Esophagus squamous epithelium (tissue), 5 donors: ENCODE measurements at places on chromosomes 4 and X. TPM values are rescaled to one million over a fixed set of nuclear protein-coding genes. Genes with fewer than 3 reads are reported as not detected.
A peak's percentile ranks its signal among the peaks of the same experiment; 100 is the strongest.

GRCh38 chr4:88212253-88212561 is 53.8 kb upstream of the ABCG2 start:
- no peak overlapping the region for H3K4me3 ChIP-seq
- H3K4me1 ChIP-seq = no peaks in the 10 kb centered on the region
- H3K27me3 ChIP-seq = no peaks in the 10 kb centered on the region
- no peak overlapping the region for H3K27ac ChIP-seq

- DNase-seq = no peak
- H3K27ac ChIP-seq = no peak overlapping the region
- H3K4me1 ChIP-seq = peaks cover 4% of the 10 kb centered on the region
Measured at GRCh38 chr4:159142241-159142640, 39.4 kb downstream of the RAPGEF2 start.

DNA sequence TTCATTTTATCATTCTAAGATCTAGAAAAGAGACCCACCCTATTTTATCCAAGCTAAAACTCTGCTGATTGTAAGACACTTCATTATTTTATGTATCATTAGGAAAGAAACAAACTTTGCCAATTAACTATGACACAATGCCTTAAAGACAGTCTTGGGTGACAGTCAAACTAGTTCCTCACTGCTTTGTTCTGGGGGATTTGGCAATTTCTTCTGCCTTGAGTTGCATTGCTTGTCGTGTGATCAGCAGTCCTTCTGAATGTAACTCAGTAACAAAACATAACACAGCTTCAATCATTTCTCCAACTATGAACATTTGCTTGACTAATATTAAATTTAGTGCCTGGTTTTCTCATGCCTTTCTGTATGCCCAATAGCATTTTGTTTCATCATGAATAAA is 577.9 kb upstream of the DIPK2B start:
- H3K36me3 ChIP-seq = no peaks in the 10 kb centered on the region
- peaks cover 97% of the 10 kb centered on the region for H3K4me1 ChIP-seq
- no peaks in the 10 kb centered on the region for H3K27me3 ChIP-seq
- H3K27ac ChIP-seq = no peak overlapping the region

DNA sequence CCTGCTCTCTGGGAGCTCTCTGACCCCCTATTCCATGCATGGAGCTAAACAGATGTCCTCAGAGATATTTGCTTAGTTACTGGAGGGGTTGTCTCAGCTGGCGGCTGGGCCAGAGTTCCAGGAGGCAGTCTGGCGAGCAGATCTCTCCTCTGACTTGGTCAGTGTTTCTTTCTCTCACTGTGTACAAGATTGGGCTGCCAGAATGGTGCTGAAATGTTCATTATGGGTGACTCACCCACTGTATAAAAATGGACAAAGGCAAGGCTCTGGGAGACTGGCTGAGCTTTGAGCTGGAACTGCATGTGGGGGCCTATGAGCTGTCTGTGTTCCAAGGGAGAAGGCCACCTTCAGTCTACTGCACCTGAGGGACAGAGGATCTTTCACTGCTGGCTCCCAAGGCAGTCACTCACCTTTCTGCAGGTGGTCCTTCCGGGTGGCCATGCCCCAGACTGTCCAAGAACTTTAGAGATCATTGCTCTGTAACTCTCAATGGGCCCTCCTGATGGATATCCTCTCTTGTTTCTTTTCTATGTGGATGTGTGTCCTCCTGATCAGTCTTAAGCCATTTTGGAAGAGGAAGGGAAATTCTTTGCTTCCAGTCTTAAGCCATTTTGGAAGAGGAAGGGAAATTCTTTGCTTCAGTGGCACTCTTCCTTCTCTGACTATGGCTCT is 88.2 kb downstream of the CFAP299 start:
- H3K36me3 ChIP-seq = no peaks in the 10 kb centered on the region
- no peak for DNase-seq
- no peak overlapping the region for H3K4me3 ChIP-seq
- H3K4me1 ChIP-seq = no peaks in the 10 kb centered on the region

GRCh38 chr4:140463614-140464013 is 34.5 kb downstream of the MGAT4D start:
- DNase-seq = no peak
- H3K4me3 ChIP-seq = no peak overlapping the region
- H3K36me3 ChIP-seq = no peaks in the 10 kb centered on the region
- H3K27me3 ChIP-seq = peaks cover 4% of the 10 kb centered on the region
- no peak overlapping the region for H3K27ac ChIP-seq

- no peak overlapping the region for H3K4me3 ChIP-seq
- DNase-seq = no peak
- no peaks in the 10 kb centered on the region for H3K27me3 ChIP-seq
- H3K36me3 ChIP-seq = no peaks in the 10 kb centered on the region
- H3K27ac ChIP-seq = no peak overlapping the region
Measured at GRCh38 chrX:139890991-139891700, 41.7 kb downstream of the ATP11C start.

DNA sequence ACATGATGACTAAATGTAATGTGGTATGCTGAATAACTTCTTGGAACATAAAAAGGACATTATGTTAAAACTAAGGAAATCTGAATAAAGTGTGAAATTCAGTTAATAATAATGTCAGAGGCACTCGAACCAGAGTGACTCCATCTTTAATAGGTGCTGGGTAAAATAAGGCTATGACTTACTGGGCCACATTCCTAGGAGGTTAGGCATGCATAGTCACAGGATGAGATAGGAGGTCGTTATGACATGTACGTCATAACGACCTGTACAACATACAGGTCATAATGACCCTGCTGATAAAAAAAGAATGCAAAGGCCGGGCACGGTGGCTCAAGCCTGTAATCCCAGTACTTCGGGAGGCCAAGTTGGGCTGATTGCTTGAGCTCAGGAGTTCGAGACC is 28.9 kb upstream of the OPHN1 start:
- H3K27ac ChIP-seq = no peak overlapping the region
- no peak for DNase-seq
- H3K4me1 ChIP-seq = no peaks in the 10 kb centered on the region
- no peaks in the 10 kb centered on the region for H3K27me3 ChIP-seq
- no peaks in the 10 kb centered on the region for H3K36me3 ChIP-seq

GRCh38 chr4:76564123-76564915 is 129.3 kb downstream of the SHROOM3 start:
- H3K4me1 ChIP-seq = no peaks in the 10 kb centered on the region
- H3K4me3 ChIP-seq = no peak overlapping the region
- no peaks in the 10 kb centered on the region for H3K27me3 ChIP-seq
- peak overlapping the region; percentile 17 for H3K27ac ChIP-seq
- no peak for DNase-seq

DNA sequence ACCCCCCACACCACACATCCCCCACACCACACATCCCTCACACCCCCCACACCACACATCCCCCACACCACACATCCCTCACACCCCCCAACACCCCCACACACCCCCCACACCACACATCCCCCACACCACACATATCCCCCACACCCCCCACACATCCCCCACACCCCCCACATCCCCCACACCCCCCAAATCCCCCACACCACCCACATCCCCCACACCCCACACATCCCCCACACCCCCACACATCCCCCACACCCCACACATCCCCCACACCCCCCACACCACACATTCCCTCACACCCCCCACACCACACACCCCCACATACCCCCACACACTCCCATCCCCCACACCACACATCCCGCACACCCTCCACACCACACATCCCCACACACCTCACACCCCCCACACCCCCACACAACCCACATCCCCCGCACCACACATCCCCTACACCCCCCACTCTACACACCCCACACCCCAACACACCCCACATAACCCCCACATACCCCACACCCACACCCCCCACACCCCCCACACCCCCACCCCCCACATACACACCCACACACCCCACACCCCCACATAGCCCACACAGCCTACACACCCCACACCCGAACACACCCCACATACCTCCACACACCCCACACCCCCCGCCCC is 172.9 kb downstream of the DCLK2 start:
- H3K36me3 ChIP-seq = no peaks in the 10 kb centered on the region
- H3K4me1 ChIP-seq = no peaks in the 10 kb centered on the region
- H3K27ac ChIP-seq = no peak overlapping the region
- H3K27me3 ChIP-seq = no peaks in the 10 kb centered on the region

DNA sequence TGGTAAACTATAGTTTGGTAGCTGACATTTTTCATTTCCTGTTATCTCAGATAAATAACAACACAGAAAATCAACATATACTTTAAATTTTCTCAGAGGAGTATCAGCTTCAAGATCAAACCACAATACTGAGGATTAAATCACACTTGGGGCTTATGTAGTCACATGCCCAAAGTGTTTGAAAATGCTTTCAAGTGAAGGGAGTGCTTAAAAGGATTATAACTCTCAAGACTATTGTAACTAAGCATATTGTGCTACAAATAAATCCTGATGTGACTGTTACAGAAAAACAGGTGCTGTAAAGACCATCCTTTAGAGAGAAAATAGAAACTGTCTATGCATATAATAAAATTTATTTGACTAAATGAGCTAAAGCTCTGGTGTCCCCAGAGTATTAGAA is 887.6 kb downstream of the ADGRL3 start:
- H3K4me1 ChIP-seq = no peaks in the 10 kb centered on the region
- DNase-seq = no peak
- no peak overlapping the region for H3K4me3 ChIP-seq
- no peak overlapping the region for H3K27ac ChIP-seq
- H3K27me3 ChIP-seq = no peaks in the 10 kb centered on the region

GRCh38 chr4:47031011-47031678 is at the start of gene GABRB1:
Gene GABRB1 (plus strand): TSS chr4:47031567.
- no peaks in the 10 kb centered on the region for H3K36me3 ChIP-seq
- no peaks in the 10 kb centered on the region for H3K27me3 ChIP-seq
- H3K27ac ChIP-seq = no peak within 1 kb of the TSS
- H3K4me1 ChIP-seq = no peaks in the 10 kb centered on the region
- peak within 1 kb of the TSS; percentile 37 for H3K4me3 ChIP-seq
- DNase-seq = no peak

TEX11 gene
- total RNA-seq = not detected

MAP7D2 gene
- 0.09 TPM for total RNA-seq
